ENCODE measurements at places on chromosomes 5 and 9.

- no peak for DNase-seq
These were observed 15.7 kb downstream of the PIP5K1B start for GRCh38 chr9:68720656-68721313.

- no peak for DNase-seq
These were observed 208.0 kb downstream of the CYLC2 start for GRCh38 chr9:103203172-103203571.

GRCh38 chr5:84125216-84125615, 259.5 kb downstream of the EDIL3 start:
- no peak for DNase-seq

DNA sequence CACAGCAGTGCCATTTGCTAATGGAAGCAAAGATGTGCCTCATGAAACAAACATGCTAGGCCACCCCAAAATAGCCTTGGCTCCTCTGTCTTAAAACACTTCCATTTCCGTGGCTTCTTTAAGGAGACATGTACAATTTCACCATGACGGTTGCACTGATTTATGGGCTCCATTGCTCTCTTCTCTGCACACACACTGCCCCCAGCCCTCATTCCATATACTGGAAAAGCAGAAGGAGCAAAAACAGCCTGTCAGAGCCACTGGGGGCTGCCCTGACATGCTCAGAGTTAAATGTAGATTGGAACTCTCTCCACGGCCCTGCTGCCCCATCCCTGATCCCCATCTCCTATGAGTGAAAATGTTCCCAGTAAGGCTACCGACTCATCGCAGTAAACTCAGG, 114.8 kb downstream of the ROR2 start:
- DNase-seq, result no peak
